ENCODE measurements at places on chromosomes 12 and 14. TPM values are rescaled to one million over a fixed set of nuclear protein-coding genes. Genes with fewer than 3 reads are reported as not detected.

Gene LRRC10
- total RNA-seq: not detected

Gene KRT77
- total RNA-seq: not detected

Gene WSCD2
- not detected for total RNA-seq

Gene ANKRD33
- 0.12 TPM for total RNA-seq

Gene ERP27
- total RNA-seq: not detected

Gene SLC7A8
- total RNA-seq: 0.72 TPM

Gene FOXJ2
- total RNA-seq: 9.6 TPM

Gene PPM1H
- total RNA-seq: 7.1 TPM

Gene DCTN2
- 122 TPM for total RNA-seq

Gene TTC6
- 0.58 TPM for total RNA-seq

Gene TMEM229B
- total RNA-seq: 0.17 TPM

Gene TSPAN11
- total RNA-seq: 0.08 TPM

Gene CLEC4E
- not detected for total RNA-seq

Gene PRB2
- total RNA-seq: not detected

Gene REP15
- 0.62 TPM for total RNA-seq

Gene SLC25A21
- 0.35 TPM for total RNA-seq

Gene PIWIL1
- total RNA-seq: 0.03 TPM

Gene PPP4R4
- 0.40 TPM for total RNA-seq

Gene RHEBL1
- total RNA-seq: 5.4 TPM

Gene SLC10A1
- not detected for total RNA-seq

Gene ABCC9
- total RNA-seq: not detected

Gene SELPLG
- total RNA-seq: 0.83 TPM

Gene GALNT16
- total RNA-seq: 2.4 TPM

Gene GLIPR1L2
- 0.19 TPM for total RNA-seq

Gene ITGB7
- total RNA-seq: 0.33 TPM

Gene SPTB
- total RNA-seq: 1.5 TPM

Gene TMEM253
- 0.73 TPM for total RNA-seq

Gene MANSC4
- total RNA-seq: not detected

Gene INF2
- 145 TPM for total RNA-seq

Gene CTSG
- total RNA-seq: not detected

Gene RNU4-1
- total RNA-seq: not detected

Gene L2HGDH
- total RNA-seq: 10.4 TPM

Gene SMCO2
- total RNA-seq: 0.10 TPM

Gene ZBTB25
- 6.6 TPM for total RNA-seq

Gene GLIPR1L1
- not detected for total RNA-seq

Gene SIX1
- 6.5 TPM for total RNA-seq

Gene IKZF4
- 1.9 TPM for total RNA-seq

Gene MSRB3
- total RNA-seq: 24.1 TPM

Gene IL22
- not detected for total RNA-seq

Gene KLRC2
- total RNA-seq: 2.1 TPM

Gene STXBP6
- total RNA-seq: 1.9 TPM

Gene LYZ
- total RNA-seq: 0.30 TPM

Gene KLRC1
- not detected for total RNA-seq
